ENCODE measurements at places on chromosomes 1 and 21. TPM values are rescaled to one million over a fixed set of nuclear protein-coding genes. Genes with fewer than 3 reads are reported as not detected.
A peak's percentile ranks its signal among the peaks of the same experiment; 100 is the strongest.

RCAN3 gene
- 21.5 TPM for total RNA-seq

RPL5 gene
- total RNA-seq = 850 TPM

SPSB1 gene
- 15.5 TPM for total RNA-seq

- peak; percentile 30 for ATAC-seq
These were observed 166.8 kb downstream of the HIVEP3 start for GRCh38 chr1:41751804-41752513.

Measured in esophagus mucosa (tissue), 1 donor.